ENCODE measurements at places on chromosomes 1 and 21. TPM values are rescaled to one million over a fixed set of nuclear protein-coding genes. Genes with fewer than 3 reads are reported as not detected.

The ARHGAP30 gene
- 0.36 TPM for total RNA-seq

The KCNQ4 gene
- total RNA-seq = 2.6 TPM

The GPA33 gene
- total RNA-seq = 0.18 TPM

The TP73 gene
- total RNA-seq = 4.7 TPM

The GUCA2B gene
- total RNA-seq = not detected

The TFF1 gene
- total RNA-seq = 0.36 TPM

The KIF26B gene
- total RNA-seq = 0.33 TPM

The FCRL4 gene
- total RNA-seq = not detected
